HuH-7 (cell line): ENCODE measurements at places on chromosomes 5 and 9.

GRCh38 chr9:110114859-110115201, 93.1 kb downstream of the C9orf152 start:
- no peak for DNase-seq

DNA sequence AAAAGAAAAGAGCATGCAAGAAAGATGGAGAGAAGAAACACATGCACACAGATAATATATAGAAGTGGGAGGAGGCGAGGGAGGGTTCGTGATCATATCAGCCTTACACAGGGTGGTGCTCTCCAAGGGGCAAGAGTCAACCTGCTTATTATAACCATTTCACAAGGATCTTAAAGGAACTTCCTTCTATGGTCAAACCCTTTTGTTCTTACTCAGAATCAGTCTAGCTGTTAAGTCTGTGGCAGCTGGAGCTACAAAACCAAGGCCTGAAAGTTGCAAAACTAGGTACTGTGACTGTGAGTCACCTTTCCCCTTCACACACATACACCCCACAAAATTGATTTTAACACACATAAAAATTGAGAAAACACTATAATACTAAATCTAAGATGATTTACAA, 18.5 kb upstream of the ERMP1 start:
- DNase-seq = no peak

- DNase-seq = no peak
Observed at GRCh38 chr5:124783794-124784193, 37.4 kb upstream of the ZNF608 start.

- DNase-seq = no peak
Observed at GRCh38 chr9:136569526-136570148, 23.8 kb upstream of the NOTCH1 start.

DNA sequence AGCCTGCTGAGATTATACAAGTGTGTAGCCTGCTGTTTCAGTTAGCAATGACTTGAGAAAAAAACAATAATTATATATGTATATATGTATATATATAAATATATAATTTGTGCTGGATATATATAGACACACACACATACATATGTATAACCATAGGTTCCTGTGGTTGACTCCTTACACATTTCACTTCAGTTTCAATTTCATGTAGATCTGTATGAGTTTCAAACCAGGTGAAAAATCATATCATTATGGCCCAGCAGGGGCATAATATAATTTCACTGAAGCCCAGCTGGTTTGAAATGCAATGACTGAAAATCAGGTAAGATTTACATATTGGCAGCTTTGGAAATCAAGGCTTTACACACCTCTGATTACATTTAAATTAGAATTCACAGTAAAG, 690.4 kb upstream of the CDH18 start:
- DNase-seq = no peak

- DNase-seq = peak; percentile 45
Observed at GRCh38 chr5:158013939-158014338, 155.0 kb upstream of the CLINT1 start.

DNA sequence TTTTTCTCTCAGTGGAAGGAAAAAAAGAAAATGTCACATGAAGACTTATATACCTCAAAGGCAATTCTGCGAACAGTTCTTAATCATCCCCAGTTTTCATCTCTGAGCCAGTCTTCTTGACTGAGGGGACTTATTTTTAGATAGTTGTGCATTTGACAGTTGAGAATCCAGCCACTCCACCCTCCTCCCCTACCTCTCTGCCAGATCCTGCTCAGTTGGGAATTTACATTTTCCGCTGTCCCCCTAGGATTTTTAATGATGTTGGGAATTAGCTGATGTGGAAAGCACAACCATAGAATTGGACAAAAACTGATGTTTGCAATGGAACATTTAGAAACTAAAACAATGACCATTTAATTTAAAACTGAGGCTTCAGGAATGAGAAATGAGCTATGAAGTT, 194.3 kb upstream of the PIK3R1 start:
- no peak for DNase-seq

DNA sequence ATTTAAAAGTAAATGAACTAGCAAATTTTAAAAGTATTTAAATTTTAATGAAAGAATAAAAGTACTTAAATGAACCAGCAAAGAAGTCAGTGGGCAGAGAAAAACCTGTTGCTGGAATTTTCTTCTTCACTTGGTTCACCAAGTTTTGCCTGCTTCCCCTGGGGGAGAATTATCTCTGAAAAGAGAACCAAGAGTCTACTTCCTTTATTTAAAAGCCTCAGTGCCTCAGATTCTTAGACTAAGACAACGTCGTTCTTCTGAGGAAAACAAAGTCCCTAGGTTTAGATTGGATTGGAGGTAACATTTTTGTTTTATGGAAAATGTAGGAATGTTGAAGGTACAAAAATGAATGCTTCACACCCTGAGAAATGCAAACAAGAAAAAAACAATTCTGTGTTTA, 7.4 kb upstream of the KLF4 start:
- DNase-seq = no peak

GRCh38 chr5:93953442-93953841, 212.0 kb upstream of the POU5F2 start:
- DNase-seq = no peak

- no peak for DNase-seq
Observed at GRCh38 chr5:149221731-149222342, 49.8 kb upstream of the AFAP1L1 start.

- DNase-seq = no peak
Observed at GRCh38 chr5:149314571-149315111, 30.7 kb upstream of the GRPEL2 start.

DNA sequence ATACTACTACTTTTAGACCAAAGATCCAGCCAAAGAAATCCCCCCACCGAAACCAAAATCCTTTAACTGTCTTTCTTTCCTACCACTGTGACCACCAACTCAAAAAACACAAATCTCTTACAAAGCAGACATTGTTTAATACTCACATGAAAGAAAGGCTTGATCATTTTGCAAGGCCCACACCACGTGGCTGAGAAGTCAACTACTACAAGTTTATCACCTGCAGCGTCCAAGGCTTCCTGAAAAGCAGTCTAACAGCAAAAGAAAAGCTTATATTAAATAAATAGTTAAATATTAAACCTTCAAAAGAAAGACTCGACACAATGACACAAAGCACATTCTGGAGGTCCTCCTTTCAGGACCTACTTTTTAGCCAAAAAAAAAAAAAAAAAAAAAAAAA, 5.1 kb downstream of the TXN start:
- DNase-seq = no peak

- no peak for DNase-seq
Observed at GRCh38 chr5:53426878-53427277, 53.6 kb upstream of the FST start.

GRCh38 chr9:122040561-122041242, 52.4 kb downstream of the TTLL11 start:
- DNase-seq = no peak

GRCh38 chr5:151592855-151593408, 1.8 kb upstream of the FAT2 start:
- peak; percentile 39 for DNase-seq

DNA sequence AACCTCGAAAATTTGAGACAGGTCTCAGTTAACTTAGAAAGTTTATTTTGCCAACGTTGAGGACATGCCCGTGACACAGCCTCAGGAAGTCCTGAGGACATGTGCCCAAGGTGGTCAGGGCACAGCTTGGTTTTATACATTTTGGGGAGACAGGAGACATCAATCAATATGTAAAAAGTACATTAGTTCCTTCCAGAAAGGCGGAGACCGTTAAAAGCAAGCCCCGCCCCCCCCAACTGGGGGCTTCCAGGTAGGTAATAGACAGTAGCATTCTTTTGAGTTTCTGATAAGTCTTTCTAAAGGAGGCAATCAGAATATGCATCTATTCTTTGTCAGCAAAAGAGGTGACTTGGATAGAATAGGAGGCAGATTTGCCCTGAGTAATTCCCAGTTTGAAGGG, 599 bp upstream of the MOCS2 start:
- no peak for DNase-seq

GRCh38 chr5:82221020-82221419, 57.1 kb downstream of the RPS23 start:
- DNase-seq = no peak

DNA sequence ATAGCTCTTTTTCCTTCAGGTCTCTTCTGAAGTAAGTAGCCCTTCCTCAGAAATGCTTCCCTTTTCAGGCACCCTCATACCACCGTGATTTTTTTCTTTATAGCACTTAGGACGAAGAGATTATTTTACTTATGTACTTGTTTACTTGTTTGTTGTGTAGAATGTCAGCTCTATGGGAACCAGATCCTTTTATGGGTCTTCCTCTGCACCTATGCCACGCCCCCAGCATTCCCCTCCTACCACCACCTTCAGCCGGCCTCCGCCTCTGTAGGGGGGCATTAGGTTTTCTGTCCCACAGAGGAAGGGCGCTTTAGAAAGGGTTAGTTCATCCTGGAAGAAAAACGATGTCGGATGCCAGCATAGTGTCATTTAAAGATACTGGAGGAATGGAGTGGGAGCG, 1.8 kb downstream of the CDKN2B-AS1 start:
- no peak for DNase-seq

GRCh38 chr9:18988003-18988402, 45.0 kb downstream of the SAXO1 start:
- no peak for DNase-seq

DNA sequence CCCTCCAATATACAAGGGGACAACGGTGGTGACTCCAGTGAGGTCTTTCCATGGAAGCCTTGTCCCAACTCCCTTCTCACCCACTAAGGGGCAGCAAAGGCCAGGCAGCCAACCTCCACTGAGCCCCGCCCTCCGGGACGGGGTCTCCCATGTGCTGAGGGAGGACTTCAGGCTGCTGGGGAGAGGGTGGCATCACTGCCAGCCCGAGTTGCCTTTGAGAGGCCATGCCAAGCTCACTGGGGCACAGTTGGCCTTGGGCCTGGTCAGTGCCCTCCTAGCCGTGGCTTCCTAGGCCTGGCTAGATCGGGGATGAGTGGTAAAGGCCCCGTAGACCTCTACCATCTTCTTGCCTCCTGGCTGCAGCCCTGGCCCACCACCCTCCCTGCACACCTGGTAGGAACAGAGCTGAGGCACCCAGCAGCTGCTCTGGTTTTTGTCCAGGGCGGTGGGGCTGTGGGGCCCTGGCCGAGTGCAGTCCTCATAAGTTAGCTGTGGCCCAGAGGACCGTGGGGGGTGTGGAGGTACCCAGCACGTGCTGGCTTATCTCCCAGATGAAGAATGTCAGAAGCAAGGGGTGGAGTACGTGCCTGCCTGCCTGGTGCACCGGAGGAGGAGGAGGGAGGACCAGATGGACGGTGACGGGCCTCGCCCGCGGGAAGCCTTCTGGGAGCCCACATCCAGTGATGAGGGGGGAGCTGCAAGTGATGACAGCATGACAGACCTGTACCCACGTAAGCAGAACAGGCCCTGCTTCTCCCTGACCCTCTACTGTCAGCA, 3.2 kb downstream of the SURF2 start:
- peak; percentile 67 for DNase-seq

- DNase-seq = no peak
Observed at GRCh38 chr5:51618234-51618633, 235.0 kb downstream of the ISL1 start.

DNA sequence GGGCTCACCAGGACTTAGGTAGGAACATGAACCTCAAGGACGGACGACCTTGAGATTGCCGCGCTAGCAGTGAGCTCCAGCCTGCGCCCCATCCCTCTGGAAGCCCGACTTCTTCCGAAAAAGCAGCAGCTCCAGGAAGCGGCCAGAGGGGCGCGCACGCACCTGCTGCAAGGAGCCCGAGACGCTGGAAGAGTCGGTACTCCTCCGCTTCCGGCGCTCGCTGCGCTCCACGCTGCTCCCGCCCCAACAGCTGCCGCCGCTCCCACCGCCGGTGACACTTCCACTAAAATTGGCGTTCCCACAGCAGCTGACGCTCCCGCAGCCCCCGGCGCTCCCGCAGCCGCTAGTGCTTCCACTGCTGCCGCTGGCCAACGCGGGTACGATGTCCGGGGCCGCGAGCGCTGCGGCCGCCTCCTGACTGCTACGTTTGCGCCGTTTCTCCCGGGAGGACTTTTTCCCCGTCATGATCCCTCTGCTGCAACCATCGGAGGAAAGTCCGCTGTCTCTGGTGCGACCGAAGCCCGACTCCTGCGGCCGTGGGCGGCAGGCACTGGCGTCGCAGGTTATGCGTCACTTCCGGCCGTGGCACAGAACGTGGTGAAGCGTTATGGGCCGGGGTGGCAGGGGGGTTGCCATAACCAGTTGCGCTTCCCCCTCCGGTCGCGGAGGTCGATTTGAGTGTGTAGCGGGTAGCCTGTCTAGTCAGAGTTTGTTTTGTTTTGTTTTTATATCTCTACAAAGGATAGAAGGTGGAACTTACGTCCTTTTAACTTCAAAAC, at the start of gene CAAP1:
Gene CAAP1, minus strand, starts transcription at position 552 of the 779 bp plus-strand sequence. Its CDS starts 87 bp downstream, at position 465.
- peak; percentile 77 for DNase-seq

DNA sequence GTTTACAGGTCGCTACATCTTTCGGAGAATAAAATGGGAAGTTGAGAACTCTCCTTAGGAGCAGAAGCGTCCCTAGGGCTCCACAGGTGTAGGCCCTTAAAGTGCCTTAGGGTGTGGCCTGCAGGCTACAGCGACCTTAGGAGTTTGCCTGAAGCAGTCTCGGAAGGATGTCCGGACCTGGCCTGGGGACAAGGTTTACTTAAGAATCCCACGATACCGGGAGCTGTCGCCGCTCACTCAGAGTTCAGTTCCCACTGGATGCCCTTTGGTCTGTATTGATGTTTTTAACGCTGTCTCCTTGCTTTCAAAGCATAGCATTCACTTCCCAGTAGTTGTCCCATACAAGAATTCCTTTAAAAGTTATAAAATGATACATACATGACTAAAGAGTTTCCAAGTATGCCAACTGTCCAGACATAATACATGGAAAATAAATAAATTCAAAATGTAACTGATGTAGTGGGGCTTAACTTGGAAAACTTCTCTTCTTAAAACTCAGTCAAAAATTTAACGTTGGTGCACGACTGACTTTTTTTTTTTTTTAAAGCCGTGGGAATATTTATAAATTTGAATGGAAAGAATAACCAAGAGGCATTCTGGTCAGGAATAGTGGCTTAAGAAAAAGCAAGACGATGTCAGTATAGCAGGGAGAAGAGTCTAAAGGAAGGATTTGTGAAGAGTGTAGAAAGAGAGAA, 848 bp downstream of the RAD50 start:
- DNase-seq = peak; percentile 46

- no peak for DNase-seq
Observed at GRCh38 chr5:93874080-93874479, 132.7 kb upstream of the POU5F2 start.

DNA sequence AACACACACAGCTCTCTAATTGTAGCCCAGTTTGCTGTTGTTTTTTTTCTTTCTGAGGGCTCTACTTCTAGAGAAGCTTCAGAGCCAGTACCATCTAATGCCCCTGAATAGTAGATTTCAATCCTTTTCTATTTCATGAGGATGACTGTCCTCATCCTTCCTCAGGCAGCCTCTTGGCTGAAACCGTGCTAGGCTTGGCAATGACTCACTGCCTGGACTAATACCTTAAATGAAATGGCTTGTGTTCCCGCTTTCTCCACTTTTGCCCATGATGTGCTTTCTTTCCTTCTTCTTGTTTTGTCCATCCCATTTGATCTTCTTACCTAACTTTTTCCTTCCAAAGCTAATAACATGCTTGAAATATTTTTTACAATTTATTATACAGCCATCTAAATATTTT, 80.1 kb downstream of the ITGA1 start:
- no peak for DNase-seq

GRCh38 chr9:108443741-108444140, 412.0 kb downstream of the ACTL7B start:
- no peak for DNase-seq

GRCh38 chr5:132238169-132238744, 10.6 kb upstream of the P4HA2 start:
- peak; percentile 55 for DNase-seq

GRCh38 chr9:95090023-95090791, 227.3 kb downstream of the FANCC start:
- no peak for DNase-seq
